ENCODE measurements at places on chromosomes 11 and 22. TPM values are rescaled to one million over a fixed set of nuclear protein-coding genes. Genes with fewer than 3 reads are reported as not detected.

- H3K36me3 ChIP-seq, result peaks cover 7% of the 10 kb centered on the region
- DNase-seq, result no peak
- H3K4me1 ChIP-seq, result peaks cover 4% of the 10 kb centered on the region
- no peak overlapping the region for H3K4me3 ChIP-seq
Measured at GRCh38 chr11:110217223-110217877, 79.1 kb downstream of the RDX start.

The STK33 gene
- 12.2 TPM for total RNA-seq

- H3K27ac ChIP-seq, result peak overlapping the region; percentile 30
- H3K27me3 ChIP-seq, result no peaks in the 10 kb centered on the region
- H3K4me3 ChIP-seq, result no peak overlapping the region
- no peak for DNase-seq
Measured at GRCh38 chr11:67284811-67285540, 4.1 kb upstream of the ANKRD13D start.

The OR52E4 gene
- not detected for total RNA-seq

GRCh38 chr22:23566705-23567475 lies 13.2 kb downstream of the IGLL1 start:
- H3K36me3 ChIP-seq, result peaks cover under 1% of the 10 kb centered on the region
- DNase-seq, result no peak
- no peaks in the 10 kb centered on the region for H3K27me3 ChIP-seq
- peak overlapping the region; percentile 73 for H3K4me3 ChIP-seq
- peak overlapping the region; percentile 79 for H3K27ac ChIP-seq

- H3K4me3 ChIP-seq, result no peak overlapping the region
- H3K27me3 ChIP-seq, result no peaks in the 10 kb centered on the region
- peaks cover 24% of the 10 kb centered on the region for H3K36me3 ChIP-seq
- H3K4me1 ChIP-seq, result peaks cover 6% of the 10 kb centered on the region
- H3K27ac ChIP-seq, result peak overlapping the region; percentile 8
Measured at GRCh38 chr11:94477624-94478023, 16.0 kb downstream of the MRE11 start.

The POU2AF2 gene
- total RNA-seq, result not detected

DNA sequence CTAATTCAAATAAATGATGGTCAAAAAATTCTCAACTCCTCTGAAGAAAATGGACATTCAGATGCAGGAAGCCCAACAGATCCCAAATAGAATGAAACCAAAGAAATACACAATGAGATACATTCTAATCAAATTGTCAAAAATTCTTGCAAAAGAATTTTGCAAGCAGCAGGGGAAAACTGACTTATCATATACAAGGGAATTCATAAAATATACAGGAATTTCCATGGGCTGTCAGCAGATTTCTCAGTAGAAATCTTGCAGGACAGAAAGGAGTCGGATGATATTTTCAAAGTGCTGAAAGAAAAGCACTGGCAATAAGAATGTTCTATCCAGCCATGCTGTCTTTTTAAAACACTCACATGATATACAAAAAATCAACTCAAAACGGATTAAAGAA lies 194.6 kb upstream of the ZC3H12C start:
- H3K4me1 ChIP-seq, result peaks cover 5% of the 10 kb centered on the region
- no peak overlapping the region for H3K27ac ChIP-seq
- H3K36me3 ChIP-seq, result peaks cover 7% of the 10 kb centered on the region
- DNase-seq, result no peak

DNA sequence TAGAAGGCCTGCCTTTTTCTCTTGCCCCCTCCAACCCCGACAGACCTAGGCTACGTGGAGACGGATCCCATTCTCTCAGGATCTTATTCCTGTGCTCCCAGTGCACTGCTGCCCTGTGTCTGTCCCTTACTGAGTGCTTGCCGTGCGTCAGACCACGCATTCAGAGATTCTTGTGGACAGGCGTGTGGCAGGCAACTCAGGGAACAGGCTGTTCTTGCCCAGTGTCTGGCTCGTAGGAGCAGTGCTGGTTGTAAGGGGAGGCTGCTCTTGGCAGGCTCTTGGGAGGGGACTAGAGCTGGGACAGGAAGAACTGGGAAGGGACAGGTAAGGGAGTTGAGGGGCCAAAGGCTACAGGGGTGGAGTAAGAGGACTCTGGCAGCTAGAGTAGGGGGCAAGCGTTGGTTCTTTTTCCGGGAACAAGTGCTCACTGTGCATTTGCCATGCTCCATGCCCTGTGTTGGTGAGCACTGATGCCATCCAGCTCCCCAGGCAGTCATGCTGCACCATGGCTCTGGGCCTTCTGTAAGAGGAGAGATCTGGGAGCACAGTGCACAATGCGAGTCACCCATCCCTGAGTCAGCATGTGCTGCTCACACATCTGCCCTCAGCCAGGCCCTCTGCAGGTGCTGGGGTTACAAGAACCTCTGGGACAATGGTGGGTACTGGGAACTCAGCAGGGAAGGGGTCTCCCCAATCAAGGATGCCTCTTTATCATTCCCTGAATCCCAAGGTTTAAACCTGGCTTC lies 119.1 kb downstream of the TBC1D22A start:
- H3K27ac ChIP-seq, result no peak overlapping the region
- no peak overlapping the region for H3K4me3 ChIP-seq
- peaks cover 9% of the 10 kb centered on the region for H3K36me3 ChIP-seq
- no peaks in the 10 kb centered on the region for H3K27me3 ChIP-seq
- DNase-seq, result no peak
- peaks cover 3% of the 10 kb centered on the region for H3K4me1 ChIP-seq

DNA sequence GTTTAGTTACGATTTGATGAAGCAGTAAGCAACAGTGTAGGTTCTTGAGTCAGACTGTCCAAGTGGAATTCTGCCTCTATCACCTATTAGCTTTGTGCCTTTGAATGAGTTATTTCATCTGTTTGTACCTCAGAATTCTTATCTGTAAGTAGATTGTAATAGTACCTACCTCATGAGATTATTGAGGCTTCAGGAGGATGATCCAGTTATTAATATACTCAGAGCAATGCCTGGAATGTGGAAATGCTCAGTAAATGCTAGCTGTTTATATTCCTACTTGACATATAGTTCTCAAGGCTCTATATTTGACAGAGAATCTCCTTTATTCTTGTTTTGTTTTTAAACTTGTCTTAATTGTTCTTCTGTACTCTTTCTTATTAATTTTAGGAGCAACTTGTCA lies 70.1 kb downstream of the SFI1 start:
- peaks cover 5% of the 10 kb centered on the region for H3K36me3 ChIP-seq
- DNase-seq, result no peak
- H3K27me3 ChIP-seq, result no peaks in the 10 kb centered on the region
- peak overlapping the region; percentile 70 for H3K27ac ChIP-seq
- peaks cover 9% of the 10 kb centered on the region for H3K4me1 ChIP-seq

- no peaks in the 10 kb centered on the region for H3K36me3 ChIP-seq
- no peak for DNase-seq
- H3K27me3 ChIP-seq, result peaks cover 42% of the 10 kb centered on the region
- H3K27ac ChIP-seq, result no peak overlapping the region
Measured at GRCh38 chr11:124070915-124071622, 29.9 kb upstream of the OR10G7 start.

The CCDC73 gene
- total RNA-seq, result 0.44 TPM

The FOSL1 gene
- 3.1 TPM for total RNA-seq

The ADM gene
- 12.8 TPM for total RNA-seq

The KCTD14 gene
- 5.4 TPM for total RNA-seq

The PATE2 gene
- total RNA-seq, result not detected

- DNase-seq, result no peak
- no peaks in the 10 kb centered on the region for H3K4me1 ChIP-seq
- H3K27me3 ChIP-seq, result no peaks in the 10 kb centered on the region
- no peak overlapping the region for H3K4me3 ChIP-seq
- no peak overlapping the region for H3K27ac ChIP-seq
Measured at GRCh38 chr22:47005506-47006408, 243.3 kb downstream of the TBC1D22A start.

- no peaks in the 10 kb centered on the region for H3K4me1 ChIP-seq
- DNase-seq, result no peak
- peaks cover 5% of the 10 kb centered on the region for H3K36me3 ChIP-seq
- no peaks in the 10 kb centered on the region for H3K27me3 ChIP-seq
Measured at GRCh38 chr11:67276781-67277230, 10.5 kb downstream of the GRK2 start.

The MMP13 gene
- total RNA-seq, result not detected

- H3K4me3 ChIP-seq, result no peak overlapping the region
- peak overlapping the region; percentile 68 for H3K27ac ChIP-seq
- no peaks in the 10 kb centered on the region for H3K27me3 ChIP-seq
- DNase-seq, result no peak
Measured at GRCh38 chr11:88536616-88537265, 199.2 kb upstream of the CTSC start.

DNA sequence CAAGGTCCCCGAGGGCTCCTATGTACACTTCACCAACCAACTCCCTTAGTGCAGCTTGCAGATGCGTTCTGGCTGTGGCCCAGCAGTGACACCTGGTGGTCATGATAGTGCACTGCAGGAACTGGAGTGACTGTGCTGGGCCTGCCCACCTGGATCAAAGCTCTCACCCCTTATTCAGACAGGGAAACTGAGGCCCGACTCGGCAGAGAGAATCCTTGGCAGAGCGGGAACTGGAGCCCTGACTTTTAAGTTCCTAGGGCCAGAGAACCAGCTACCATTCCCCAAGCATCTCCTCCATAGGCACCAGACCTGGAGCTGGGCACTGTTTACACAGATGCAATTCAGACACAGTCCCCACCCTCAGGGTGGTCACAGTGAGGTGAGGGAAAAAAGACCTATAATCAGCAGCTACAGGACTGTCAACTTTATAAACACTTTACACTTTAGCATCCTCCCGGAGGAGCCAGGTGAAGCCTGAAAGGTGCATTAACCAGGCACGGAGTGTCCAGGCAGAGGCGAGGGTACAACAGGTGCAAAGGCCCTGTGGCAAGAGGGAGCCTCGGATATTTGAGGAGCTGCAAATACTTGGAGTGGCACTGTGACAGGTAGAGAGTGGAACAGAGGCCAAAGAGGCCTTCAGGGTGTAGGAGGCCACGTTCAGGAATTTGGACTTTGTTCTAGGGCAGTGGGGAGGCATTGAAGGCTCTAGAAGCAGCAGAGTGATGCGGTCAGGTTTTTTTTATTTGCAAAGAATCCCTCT lies 22.0 kb downstream of the RHBDD3 start:
- no peak overlapping the region for H3K4me3 ChIP-seq
- peak; percentile 81 for DNase-seq
- no peaks in the 10 kb centered on the region for H3K27me3 ChIP-seq
- H3K4me1 ChIP-seq, result no peaks in the 10 kb centered on the region

DNA sequence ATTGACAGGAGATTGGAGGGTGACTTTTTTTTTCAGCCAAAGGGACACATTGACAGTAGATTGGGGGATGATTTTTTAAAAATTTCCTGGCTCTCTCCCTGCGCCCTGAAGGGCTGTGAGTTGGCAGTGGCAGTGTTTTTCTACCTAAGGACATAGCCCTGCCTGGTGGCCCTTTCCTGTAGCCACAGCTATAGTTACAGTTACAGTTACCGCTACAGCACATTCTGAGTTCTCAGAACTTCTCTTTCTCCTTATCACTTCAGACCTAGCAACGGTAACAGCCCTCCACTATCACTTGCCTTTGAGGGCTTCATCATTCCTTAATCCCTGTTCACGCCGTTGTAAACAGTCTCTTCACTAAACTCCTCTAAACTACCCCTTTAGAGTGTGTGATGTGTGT lies 684 bp downstream of the MRGPRX2 start:
- no peak overlapping the region for H3K27ac ChIP-seq
- no peaks in the 10 kb centered on the region for H3K36me3 ChIP-seq
- H3K4me1 ChIP-seq, result no peaks in the 10 kb centered on the region
- DNase-seq, result no peak
- H3K27me3 ChIP-seq, result peaks cover 60% of the 10 kb centered on the region
- H3K4me3 ChIP-seq, result no peak overlapping the region

DNA sequence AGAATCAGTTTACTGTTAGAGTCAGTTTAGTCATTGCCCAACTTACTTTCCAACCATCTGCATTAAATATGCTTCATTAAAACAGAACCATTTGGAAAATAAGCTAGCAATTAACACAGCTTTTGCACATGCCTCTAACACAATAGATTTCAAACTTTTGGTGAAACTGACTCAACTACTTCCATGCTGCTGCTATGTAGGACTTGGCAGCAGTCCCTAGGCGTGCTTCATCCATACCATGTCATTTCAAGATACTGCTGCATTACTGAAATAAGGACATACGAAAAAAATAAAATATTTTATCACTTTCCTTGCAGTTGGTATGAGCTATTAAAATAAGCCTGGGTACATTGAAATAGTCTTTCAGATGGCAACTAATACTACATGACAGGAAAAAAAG lies 65.5 kb upstream of the SOX6 start:
- H3K27ac ChIP-seq, result no peak overlapping the region
- no peaks in the 10 kb centered on the region for H3K27me3 ChIP-seq
- no peak overlapping the region for H3K4me3 ChIP-seq
- no peak for DNase-seq
- peaks cover 25% of the 10 kb centered on the region for H3K4me1 ChIP-seq

All from mesothelial cell of epicardium (in vitro differentiated cells).